CD14-positive monocyte (primary cell): ENCODE measurements at places on chromosomes 12 and 14.

DNA sequence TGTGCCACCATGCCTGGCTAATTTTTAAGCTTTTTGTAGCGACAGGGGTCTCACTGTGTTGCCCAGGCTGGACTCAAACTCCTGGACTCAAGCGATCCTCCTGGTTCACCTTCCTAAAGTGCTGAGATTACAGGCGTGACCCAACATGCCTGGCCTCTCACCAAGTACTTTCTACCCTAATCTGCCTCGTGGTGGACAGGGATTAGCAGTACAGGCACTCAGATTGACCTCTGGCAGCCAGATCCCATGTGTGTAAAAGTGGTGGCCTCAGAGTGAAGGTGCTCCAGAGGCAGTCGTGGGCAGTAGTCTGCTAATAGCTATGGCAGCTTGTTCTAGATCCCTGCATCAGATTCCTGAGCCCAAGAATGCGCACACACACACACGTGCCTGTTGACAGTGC lies 30.9 kb downstream of the MTHFD1 start:
- DNase-seq = no peak

- DNase-seq = no peak
Observed at GRCh38 chr12:97435153-97435552, 27.5 kb upstream of the RMST start.

GRCh38 chr14:55604488-55604887 lies 24.5 kb downstream of the KTN1 start:
- no peak for DNase-seq

GRCh38 chr12:32947206-32948067 lies 50.9 kb upstream of the PKP2 start:
- no peak for DNase-seq

DNA sequence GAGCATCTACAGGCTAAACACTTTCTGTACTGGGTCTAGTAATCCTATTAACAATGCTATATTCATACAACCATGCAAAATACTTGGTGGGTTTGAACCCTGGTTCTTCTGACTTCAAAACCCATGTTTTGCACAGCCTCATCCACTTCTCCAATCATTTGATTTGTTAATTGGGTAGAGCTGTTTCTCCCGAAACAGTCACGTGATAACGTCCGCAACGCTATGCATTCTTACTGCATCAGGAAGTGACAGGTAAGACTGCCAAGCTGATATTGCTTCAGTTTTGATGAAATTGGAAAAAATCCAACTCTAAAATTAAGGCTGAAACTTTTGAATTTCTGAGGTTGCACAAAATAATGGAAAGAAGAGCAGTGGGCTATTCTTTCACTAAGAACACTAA lies 30.4 kb upstream of the RNU6-7 start:
- DNase-seq = no peak

DNA sequence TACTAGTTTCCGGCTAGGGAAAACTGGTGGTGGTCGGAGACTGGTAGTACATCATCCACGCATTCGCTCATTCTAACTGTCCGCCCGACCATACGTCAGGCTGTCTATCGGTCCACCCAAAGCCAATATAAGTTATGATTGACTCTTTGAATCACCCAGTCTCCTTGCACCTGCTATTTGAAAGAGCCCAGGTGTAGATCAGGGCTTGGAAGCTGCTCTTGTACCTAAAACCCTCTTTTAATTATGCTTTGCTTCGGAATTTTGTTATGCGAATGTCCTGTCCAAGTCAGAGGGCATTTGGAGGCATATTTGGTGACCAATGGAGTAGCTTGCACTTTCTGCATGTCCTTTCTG lies 5.7 kb upstream of the NKX2-1 start:
- no peak for DNase-seq

DNA sequence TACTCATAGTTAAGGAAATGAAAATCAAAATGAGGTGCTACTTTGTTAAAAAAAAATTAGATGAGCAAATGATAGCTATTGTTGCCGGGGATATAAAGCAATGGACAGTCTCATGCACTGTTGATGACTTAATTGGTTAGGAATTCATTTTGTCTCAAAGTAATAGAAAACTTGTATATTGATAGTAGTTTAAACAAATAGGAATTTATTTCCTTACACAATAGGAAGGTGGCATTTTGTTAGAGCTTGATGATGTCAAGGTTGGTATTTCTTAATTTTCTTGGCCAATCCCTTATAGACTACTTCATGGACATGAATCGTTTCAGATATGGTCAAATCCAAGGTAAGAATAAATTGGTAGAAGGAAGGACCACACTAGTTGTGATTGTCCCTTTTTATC lies 7.8 kb downstream of the PRPF39 start:
- no peak for DNase-seq

GRCh38 chr12:7047306-7047705 lies 13.2 kb upstream of the C1S start:
- DNase-seq = no peak

- DNase-seq = no peak
Observed at GRCh38 chr12:123344086-123344485, 20.6 kb downstream of the SBNO1 start.

GRCh38 chr14:57291692-57292647 lies 23.2 kb downstream of the AP5M1 start:
- DNase-seq = no peak

- no peak for DNase-seq
Observed at GRCh38 chr12:49979791-49980190, 7.0 kb downstream of the AQP6 start.

DNA sequence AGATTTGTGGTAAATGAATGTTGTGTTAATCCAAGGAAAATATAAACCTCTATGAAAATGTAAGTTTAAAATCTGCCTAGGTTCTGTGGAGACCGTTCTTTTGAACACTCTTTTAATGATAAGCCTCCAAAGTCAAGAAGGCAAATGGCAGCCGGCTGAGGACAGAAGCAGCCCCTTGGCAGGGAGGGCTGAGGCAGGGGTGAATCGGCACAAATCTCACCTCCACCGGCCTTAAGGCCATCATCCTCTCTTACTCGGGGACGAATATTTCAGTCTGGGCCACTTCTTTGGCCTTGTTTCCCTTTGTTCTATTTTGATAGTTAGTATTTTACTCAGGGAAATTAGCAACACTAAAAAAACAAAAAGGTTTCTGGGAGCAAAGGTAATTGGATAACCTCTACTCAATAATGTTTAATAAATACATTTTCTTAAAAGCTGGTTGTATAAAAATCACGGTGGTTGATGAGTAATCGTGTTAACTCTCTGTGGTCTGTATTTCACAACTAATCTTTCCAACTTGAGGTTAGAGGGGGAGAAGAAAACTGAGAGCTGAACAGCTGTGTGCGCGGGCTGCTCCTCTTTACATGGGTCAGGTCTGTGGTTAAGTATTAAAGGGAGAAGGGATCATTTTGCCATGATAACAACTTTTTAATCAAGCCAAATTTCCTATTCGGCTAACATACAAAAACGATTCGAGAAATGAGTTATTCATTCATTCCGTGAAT lies 18.6 kb downstream of the LGMN start:
- DNase-seq = peak; percentile 51

DNA sequence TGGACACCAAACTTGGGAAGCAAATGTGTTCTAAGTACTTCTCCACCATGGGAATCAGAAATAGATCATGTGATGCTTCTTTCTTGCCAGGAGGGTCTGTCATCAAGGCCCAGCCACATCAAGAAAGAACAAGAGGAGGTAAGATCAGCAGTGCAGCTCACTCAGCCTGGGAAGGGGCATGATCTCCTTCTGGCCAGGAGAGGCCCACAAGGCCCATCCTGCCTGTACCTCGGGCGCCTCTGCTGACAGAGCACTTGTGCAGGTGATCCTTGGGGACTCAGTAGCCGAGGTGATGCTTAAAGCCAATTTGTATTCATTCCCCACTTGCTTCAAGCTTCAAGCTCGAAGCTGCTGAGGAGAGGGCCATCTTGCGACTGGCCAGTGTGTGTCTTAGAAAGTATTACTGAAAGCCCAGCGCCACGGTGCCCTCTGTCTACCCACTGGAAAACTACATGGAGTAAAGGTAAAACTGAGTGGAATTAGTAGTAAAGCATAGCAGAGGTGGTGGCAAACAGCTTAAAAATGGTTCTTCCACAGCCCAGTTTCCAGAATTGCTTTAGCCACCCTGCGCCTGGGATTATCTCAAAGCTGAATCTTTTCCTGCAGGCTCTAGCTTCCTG lies 26.2 kb downstream of the RTRAF start:
- DNase-seq = no peak

DNA sequence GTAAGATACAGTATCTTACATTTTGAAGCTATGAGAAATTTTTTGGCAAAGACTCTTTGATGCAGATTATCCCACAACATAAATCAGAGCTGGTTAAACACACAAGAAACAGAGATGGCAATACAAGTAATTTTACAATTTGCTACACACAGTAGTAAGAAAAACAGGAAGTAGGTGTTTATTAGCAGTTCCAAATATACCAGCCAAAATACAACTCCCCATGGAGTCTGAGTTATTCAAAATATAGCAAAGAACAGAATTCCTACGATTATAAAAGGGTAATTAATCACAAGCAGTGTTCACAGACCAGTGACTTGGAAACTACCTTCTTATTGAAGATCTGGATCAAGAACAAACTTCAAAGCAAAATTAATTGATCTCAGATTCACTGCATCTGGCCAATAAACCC lies 83.9 kb downstream of the BMP4 start:
- DNase-seq = no peak

DNA sequence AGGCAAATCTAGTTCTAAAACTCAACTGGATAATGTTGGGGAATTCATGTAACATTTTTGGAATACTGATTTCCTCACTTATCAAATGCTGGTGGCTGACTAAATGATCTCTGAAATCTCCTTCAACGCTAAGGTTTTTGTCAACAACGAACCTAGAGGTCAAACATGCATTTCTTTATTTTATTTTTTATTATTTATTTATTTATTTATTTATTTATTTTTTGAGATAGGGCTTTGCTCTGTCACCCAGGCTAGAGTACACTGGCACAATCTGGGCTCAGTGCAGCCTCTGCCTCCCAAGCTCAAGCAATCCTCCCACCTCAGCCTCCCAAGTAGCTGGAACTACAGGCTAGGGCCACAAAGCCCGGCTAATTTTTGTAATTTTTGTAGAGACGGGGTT lies 64.5 kb downstream of the DUSP16 start:
- no peak for DNase-seq

DNA sequence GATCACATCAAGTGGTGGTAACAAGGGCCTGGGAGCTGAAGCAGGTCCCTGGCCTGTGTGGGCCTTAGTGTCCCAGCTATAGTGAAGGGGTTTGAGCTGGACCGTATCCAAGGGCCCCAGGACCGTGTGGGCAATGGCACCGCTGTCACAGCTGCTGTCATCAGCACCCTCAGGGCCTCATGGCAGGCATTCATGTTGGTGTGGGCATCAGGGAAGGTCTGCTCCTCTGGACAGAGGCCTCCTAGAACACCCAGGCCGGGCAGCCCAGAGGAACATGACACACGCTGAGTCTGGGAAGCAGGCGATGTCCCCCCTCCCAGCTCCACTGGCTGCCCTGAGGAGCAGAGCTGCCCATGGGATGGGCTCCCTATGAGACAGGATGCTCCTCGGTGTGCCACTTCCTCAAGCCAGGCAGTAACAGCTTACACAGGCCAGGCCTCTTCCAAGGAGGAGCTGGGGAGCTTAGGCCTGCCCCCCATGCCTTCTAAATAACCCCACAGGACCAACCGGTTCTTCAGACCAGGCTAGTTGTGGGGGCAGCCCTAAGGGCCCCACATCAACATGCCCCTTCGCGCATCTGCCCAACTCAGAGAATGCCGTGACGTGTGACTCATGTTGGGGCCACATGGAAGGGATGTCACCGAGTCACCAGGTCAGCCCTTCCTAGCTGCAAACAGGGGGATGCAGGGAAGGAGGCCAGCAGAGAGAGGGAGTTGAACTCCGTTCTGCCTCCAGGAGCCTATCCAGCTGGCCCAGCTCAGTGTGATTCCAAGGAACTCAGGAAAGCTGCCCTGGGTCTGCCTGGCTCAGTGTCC lies 80.4 kb downstream of the PITPNM2 start:
- no peak for DNase-seq

DNA sequence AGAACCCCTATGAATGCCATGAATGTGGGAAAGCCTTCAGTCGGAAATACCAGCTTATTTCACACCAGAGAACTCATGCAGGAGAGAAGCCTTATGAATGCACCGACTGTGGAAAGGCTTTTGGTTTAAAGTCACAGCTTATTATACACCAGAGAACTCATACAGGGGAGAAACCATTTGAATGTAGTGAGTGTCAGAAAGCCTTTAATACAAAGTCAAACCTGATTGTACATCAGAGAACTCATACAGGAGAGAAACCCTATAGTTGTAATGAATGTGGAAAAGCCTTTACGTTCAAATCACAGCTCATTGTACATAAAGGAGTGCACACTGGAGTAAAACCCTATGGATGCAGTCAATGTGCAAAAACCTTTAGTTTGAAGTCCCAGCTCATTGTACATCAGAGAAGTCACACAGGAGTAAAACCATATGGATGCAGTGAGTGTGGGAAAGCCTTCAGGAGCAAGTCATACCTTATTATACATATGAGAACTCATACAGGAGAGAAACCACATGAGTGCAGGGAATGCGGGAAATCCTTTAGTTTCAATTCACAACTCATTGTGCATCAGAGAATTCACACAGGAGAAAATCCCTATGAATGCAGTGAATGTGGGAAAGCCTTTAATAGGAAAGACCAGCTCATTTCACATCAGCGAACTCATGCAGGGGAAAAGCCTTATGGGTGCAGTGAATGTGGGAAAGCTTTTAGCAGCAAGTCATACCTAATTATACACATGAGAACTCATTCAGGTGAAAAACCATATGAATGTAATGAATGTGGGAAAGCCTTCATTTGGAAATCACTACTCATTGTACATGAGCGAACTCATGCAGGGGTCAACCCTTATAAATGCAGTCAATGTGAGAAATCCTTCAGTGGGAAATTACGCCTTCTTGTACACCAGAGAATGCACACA lies 22.3 kb downstream of the ZNF268 start:
- DNase-seq = no peak

DNA sequence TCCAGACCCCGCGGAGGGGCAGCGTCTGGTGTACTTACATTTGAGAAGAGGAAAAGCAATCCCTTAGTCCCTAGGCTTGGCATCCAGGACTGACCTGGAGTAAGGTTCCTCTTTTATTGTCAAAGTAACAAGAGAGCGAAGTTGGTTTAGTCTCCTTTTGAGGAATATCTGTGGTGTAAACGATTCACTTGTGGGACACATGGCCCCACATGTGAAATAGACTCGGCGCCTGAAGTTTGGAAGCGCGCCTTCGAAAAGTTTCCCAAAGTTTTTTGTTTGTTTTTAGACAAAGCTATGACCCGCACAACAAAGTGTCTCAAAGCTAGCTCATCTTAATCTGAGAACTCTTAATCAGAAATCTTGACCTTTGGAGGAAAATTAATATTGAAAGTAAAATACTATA lies 744 bp downstream of the STYX start:
- peak; percentile 36 for DNase-seq
